ENCODE measurements at places on chromosomes 6 and 20. TPM values are rescaled to one million over a fixed set of nuclear protein-coding genes. Genes with fewer than 3 reads are reported as not detected.

PPP1R14C gene
- 0.09 TPM for total RNA-seq

CEP43 gene
- total RNA-seq, result 28.2 TPM

PRELID3B gene
- total RNA-seq, result 104 TPM

DNA sequence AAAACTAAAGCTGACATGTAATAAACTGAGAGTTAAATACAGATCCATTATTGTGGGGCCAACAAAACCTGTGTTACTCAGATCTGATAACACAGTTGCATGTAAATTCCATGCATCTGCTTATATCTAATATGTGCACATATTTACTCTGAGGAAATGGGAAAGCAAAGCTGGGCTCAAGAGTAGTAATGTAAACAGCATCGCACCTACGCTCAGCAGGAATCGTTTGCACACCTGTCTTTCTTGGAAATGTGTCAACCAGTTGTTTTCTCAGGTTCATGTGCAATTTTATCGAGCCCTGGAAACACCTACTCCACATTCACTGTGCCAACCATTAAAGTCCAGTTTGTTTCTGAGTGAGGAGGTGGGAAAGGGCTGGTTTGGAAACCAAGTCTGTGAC is 80.3 kb upstream of the CNKSR3 start:
- no peak overlapping the region for H3K27ac ChIP-seq
- H3K27me3 ChIP-seq, result peaks cover 7% of the 10 kb centered on the region
- H3K4me3 ChIP-seq, result no peak overlapping the region
- no peaks in the 10 kb centered on the region for H3K4me1 ChIP-seq
